GM13976 (cell line): ENCODE measurements at places on chromosomes 3 and 15.

GRCh38 chr3:171535133-171535532, 74.9 kb upstream of the TNIK start:
- no peak for DNase-seq

DNA sequence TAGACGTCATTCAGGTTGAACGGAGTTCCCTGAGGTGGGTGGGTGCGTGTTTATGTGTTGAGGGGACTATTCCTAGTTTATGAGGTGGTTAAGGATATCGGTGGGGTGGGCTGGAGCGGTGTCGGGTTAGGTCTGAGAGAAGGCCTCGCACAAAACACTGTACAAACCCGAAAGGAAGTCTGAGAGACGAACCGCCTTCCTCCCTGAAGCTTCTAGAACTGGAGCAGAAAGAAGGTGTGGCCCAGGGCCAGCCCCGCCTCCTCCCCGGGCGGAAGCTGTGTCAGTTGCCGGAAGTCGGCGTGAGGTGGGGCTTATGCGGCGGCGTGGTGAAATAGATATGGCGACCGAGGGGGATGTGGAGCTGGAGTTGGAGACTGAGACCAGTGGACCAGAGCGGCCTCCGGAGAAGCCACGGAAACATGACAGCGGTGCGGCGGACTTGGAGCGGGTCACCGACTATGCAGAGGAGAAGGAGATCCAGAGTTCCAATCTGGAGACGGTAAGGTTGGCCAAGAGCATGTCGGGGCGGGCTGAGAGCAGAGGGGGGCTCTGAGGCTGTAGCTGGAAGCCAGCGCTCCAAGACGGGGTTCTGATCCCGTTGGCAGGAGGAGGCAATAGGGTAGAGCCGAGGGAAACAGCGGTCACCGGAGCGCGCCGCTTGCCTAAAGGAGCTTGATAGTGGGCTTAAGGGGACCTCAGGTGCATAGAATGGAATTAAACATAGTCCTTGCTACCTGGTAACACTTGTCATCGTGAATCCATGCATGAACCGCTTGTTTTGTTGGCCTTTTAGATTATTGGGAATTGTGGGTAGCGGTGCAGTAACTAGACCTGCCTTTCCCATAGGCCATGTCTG, at the start of gene HYPK:
Gene HYPK (plus strand): TSS at position 314 of the 856 bp plus-strand sequence. CDS start 24 bp downstream, at position 338.
- peak; percentile 89 for DNase-seq

- no peak for DNase-seq
Measured at GRCh38 chr15:57321485-57321884, 54.8 kb upstream of the CGNL1 start.

- DNase-seq, result no peak
Measured at GRCh38 chr3:141093971-141094684, 43.0 kb downstream of the SPSB4 start.

GRCh38 chr3:17088017-17088416, 203.3 kb downstream of the PLCL2 start:
- DNase-seq, result no peak

DNA sequence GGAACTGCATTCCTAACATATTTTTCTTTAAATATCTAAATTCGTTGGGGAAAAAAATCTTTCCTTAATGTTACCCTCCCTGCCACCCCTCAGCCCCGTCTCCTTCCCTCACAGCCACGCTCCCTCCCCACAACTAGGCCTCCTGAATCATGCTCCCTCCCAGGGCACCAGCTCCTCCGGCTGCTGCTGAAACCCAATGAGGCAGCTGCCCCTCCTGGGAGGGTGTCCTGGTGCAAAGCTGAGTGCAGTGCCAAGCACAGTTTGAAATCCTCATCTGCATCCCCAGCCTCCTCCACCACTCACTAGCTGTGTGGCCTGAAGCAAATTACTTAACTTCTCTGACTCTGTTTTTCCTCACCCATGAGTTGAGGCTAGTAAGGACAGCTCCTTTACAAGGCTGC, 2.7 kb upstream of the NR2E3 start:
- DNase-seq, result no peak

GRCh38 chr3:107939691-107940442, 151.0 kb downstream of the CD47 start:
- no peak for DNase-seq

DNA sequence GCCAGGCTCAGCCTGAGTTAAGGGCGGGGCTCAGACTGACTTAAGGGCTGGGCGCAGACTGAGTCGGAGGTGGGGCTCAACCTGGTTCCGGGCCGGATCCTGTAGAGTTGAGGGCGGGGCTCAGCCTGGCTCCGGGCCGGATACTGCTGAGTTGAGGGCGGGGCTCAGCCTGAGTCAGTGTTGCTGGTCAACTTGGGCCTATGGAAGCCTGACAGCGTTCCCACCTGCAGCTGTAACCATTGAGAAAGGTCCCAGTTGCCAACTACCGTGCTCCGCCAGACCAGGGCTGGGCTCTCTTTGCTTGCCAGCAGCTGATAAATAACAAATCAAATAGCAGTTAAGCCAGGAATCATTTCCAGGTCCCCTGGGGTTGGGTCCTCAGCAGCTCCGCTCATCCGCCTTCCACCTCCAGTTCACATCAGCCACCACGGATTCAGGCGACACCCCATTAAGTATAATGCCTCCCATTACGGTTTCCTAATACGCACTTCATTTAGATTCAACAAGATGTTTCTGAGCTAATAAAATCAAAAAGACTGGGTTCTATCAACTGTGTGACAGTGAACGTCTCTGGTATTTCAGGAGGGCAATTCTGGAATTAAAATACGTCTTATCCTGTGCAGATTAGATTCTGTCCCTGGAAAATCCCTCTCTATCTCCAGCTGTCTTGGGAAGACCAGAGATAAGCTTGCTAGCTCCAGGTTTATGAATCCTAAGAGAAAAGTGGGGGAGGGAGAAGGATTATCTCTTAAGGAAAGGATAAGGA, 7.3 kb downstream of the GRIP2 start:
- no peak for DNase-seq

DNA sequence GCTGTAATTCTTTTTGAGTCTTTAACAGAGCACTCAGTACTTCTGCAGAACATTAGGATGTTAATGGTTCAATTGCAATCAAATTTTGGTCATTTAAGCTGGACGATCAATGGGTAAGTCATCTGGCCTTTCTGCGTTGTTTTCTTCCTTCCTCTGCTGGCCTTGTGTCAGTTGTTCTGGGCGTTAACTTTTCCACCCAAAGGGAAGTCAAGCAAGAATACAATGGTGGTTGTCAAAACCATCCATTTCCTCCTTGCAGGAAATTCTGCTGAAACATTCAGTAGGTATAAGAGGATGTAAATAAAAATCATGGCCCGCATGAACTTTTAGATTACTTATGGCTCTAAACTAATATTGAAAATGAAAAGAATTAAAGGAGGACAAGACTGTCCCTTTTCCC, 584.0 kb downstream of the GRM7 start:
- DNase-seq, result no peak

GRCh38 chr3:97996988-97997387, 24.8 kb upstream of the RIOX2 start:
- no peak for DNase-seq

GRCh38 chr3:27792869-27793268, 70.7 kb upstream of the EOMES start:
- DNase-seq, result no peak

GRCh38 chr3:59510576-59510975, 460.8 kb upstream of the CFAP20DC start:
- no peak for DNase-seq

DNA sequence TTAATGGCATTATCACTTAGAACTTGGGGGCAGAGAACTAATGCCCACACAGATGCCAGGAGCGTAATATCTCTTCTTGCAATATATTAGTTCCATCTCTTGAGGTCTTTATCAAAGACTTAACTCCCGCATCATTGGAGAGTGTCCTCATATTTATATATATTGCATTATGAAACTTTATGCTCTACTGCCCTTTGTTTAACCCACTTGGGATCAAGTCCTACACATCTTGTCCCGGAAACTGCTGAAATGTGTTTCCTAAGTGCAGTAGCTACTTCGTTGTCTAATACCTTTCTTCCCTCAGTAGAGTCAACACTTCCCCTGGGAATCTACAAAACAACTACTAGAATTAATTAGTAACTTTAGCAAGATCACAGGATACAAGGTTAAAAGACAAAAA, 1029.2 kb downstream of the OTOL1 start:
- no peak for DNase-seq

DNA sequence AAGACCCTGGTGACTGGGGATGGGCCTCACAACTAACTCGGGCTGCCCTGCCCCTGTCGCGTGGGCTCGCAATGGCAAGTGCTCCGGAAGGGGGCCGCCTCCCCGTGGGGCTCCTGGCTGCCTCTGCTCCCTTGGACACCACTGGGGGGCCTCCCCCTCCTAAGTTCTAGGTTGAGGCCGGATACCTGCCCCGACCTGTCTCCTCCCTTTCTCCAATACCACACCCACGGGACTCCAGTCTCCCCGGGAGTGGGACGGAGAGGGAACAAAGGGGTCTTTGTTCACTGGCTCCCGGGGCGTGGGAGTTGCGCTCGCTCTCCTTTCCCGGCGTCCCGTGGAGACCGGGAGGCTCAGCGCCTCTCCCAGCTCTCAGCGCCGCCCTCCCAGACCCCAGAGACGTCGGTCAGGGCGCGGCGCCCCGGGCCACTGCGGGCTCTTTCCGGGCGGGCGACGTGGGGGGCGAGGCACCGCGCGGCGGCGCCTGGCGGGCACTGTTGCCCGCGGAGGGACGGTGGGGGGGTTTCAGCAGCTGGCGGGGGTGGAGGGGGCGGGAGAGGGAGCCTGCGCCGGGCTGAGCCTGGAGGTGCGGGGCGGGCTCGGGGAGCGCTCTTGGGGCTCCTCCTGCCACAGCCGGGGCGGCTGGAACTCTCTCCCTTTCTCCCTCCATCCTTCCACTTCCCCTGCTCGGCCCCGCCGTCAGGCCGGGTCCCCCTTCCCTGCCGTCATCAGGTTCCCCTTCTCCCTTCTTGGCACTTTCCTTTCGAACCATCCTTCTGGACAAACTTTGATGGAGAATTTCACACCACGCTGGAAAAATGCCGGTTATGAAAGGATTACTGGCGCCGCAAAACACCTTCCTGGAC, at the start of gene KCNH8:
Gene KCNH8 (plus strand): TSS at position 606 of the 863 bp plus-strand sequence. CDS start 210 bp downstream, at position 816.
- peak; percentile 38 for DNase-seq

GRCh38 chr15:33304924-33305323, 5.8 kb upstream of the RYR3 start:
- DNase-seq, result no peak

DNA sequence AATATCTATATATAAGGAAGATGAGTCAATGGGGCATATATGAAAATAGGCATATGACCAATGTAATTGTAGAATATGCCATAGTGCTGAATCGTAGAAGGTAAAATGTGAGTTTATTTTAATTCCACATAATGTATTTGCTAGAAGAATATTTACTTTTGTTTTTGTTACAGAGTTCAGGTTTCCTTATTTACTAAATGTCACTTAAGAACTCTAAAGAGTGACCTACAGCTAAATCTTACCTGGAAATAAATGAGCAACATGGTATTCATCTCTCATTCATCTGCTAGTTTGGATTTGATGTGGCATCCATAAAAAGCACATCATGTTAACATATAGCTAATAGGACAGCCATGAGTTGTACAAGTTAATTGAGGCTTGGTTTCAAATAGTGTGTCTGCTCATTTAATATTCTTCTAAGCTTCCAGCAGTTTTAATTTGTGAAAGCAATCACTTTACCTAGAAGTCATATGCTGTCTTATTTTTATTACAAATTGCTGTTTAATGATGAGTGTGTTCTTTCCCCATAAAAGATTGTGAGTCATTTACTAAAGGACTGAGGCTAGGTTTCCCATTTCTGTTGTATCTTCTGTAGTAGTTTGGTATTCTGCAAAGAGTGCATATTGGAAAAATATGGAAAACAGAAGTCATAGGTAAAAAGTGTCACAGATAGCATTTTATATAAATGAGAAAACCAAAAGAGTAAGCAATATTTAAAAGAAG, 222.1 kb upstream of the POU1F1 start:
- DNase-seq, result no peak
